ENCODE measurements at places on chromosomes 2 and 18.

- no peak for DNase-seq
These were observed 11.3 kb downstream of the GPR17 start for GRCh38 chr2:127657232-127657595.

GRCh38 chr18:22271030-22271429 lies 101.6 kb downstream of the GATA6 start:
- DNase-seq: no peak

- DNase-seq: no peak
These were observed 53.2 kb upstream of the CUL3 start for GRCh38 chr2:224638301-224638823.

DNA sequence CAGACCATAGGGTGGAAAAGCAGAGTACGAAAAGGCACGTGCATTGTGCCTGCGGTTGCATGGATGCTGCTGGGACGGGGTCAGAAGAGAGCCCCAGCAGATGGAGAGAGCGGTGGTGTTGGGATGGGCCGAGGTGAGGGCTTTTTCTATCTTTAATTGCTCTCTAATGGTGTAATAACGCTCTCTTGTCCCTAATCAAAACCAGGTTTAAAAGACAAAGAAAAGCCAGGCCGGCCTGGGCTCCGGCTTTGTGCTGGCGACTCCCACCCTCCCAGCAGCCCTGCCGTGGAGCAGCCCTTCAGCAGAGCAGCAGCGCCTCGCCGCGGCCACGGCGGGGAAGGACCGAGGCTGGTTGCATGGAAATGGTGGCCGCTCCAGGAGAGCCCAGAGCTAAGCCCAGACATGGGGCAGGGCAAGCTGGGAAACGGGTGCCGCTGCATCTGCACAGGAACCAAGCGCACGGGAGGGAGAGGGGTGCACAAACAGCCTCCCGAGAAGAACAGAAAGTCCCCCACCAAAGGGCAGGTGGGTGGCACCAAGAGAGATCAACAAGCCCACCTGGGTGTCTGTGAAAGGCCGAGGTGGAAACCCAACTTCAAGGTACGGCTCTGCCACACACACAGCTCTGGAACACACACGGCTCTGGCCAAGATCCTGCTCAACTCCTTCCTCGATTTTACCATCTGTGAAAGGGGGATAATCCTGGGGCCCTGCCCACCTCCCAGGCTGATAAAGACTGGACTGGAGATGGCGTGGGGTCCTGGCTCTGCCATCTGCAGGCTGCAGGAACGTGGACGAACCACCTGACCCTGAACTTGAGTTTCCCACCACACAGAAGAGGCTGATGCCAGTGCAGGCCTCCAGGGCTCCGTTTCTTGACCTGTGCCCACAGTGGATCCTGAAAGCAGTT lies 15.0 kb downstream of the HS1BP3 start:
- peak; percentile 95 for DNase-seq

DNA sequence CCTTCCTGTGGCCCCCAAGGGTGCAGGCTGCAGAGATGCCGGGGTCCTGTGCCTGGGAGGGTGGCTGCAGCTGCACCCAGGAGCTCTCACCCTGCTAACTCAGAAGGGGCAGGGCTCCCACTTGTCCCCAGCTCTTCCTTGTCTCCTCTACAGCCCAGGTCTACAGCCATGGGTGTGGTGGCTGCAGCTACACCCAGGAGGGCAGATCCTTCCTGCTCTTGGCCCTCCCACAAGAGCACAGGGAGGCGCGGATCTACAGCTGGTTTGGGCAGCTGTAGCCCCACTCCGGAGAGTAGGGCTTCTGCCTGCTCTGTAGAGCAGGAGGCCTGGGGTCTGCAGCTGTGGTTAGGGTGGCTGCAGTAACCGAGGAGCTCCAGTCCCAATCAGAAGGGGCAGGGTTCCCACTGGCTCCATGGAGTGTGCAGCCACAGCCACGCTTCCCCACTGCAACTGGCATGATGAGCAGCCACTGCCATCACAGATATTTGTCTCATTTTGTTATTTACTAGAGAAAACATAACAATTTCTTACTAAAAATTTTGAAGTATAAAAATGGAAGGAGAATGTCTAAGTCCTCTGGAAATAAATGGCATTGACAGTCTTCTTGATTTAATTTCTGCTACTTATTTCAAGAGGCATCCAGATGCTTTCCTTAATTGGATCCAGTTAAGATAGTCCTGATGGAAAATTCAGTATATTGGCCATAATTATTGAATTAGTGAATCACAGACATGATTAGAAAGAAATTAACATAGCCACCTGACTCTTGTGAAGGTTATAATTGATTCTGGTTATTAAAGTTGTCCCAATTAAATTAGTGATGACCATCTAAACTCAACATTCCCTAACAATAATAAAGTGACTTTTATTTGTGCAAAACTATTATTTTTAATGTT lies 233.6 kb downstream of the KCNE4 start:
- no peak for DNase-seq

DNA sequence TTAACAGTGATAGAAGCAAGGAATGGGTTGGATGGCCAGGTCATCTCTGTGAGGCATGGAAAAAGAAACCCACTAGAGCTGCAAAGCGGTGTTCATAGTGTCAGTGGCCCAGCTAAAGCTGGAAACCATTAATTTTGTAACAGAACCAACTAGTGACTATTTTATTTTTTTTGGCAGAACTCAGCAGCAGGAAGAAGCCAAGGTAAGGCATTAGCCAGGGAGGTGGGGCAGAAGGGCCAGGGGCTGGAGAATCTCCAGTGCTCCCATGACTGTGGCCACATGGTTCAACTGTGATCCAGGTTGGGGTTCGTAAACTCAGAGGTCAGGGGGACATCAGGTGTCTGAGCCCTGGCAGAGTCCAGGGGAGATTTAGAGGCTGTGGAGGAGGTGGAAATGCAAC lies 25.9 kb upstream of the YES1 start:
- no peak for DNase-seq

DNA sequence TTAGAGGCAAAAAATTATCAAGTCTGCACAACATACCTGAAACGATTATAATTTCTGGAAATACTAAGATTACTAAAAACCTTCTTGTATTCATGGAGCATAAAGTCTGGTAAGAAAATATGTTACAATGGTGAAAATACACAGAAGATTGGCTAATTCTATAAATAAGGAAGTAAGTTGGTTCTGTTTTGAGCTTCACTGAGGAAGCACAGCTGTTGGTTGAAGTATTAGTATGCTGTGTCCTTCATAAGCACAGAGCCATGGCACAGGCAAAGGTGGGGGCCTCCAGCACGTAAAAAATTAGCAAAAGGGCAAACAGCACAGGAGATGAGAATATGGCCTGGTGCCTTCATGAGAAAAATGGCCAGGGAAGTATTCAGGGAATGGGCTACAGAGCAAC lies 40.4 kb upstream of the ANKRD62 start:
- no peak for DNase-seq

GRCh38 chr2:150718280-150718679 lies 230.8 kb upstream of the RND3 start:
- DNase-seq: no peak

GRCh38 chr2:18435426-18436037 lies 124.9 kb downstream of the RDH14 start:
- peak; percentile 26 for DNase-seq

GRCh38 chr2:71646028-71646427 lies 192.7 kb downstream of the DYSF start:
- DNase-seq: no peak

Data from WERI-Rb-1 (cell line).